ENCODE measurements at places on chromosomes 11 and 22.
A peak's percentile ranks its signal among the peaks of the same experiment; 100 is the strongest.

GRCh38 chr11:76190376-76190775 is 15.9 kb downstream of the WNT11 start:
- DNase-seq, result peak; percentile 90

DNA sequence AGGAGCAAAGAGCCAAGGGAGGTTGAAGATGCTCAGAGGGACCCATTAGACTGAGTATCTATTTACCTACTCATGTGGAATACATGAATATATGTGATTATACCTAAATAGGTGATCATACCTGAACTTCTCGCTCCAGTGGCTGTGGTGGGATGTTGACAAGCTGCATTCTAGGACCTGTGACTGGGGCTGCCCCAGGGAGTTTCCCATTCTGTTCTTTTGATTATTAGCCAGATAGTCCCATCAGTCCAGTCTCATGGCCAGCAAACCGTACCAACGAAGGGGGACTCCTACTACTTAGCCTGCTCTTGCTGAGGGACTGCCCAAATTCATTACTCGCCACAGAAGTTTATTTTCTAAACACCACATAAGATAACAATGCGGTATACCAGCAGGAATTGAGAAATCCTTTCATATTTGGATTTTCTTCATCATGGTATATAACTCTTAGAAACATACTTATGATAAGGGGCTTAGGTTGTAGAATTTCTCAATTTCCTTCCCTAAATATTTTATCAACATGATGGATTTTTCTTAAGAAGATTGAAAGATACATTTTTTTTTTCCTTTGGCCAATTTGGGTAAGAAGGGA is 273.9 kb downstream of the NTM start:
- no peak for DNase-seq

- DNase-seq, result no peak
Measured at GRCh38 chr22:50507421-50507990, at the start of gene LMF2. TSS of gene LMF2 (minus strand) at chr22:50507702. CDS start at chr22:50507675, 27 bp downstream.

GRCh38 chr11:112811783-112812182 is 149.4 kb upstream of the NCAM1 start:
- DNase-seq, result no peak

DNA sequence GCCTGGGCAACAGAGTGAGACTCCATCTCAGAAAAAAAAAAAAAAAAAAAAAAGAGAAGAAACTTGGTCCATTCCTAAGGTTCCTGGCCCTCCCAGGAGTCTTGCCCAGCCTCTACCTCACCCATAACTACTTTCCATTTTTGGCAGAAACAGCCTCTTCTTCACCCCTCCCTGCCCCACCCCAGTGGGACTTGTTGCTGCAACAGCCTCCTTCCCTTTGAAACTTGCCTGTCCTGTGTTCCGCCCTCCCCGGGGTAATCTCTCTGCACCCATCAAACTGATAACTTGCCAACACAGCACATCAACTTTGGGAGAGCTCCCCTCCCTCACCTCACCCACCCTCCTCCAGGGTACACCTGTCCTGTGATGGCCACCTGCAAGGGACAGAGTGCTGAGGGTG is 10.0 kb upstream of the FAM83F start:
- DNase-seq, result no peak

DNA sequence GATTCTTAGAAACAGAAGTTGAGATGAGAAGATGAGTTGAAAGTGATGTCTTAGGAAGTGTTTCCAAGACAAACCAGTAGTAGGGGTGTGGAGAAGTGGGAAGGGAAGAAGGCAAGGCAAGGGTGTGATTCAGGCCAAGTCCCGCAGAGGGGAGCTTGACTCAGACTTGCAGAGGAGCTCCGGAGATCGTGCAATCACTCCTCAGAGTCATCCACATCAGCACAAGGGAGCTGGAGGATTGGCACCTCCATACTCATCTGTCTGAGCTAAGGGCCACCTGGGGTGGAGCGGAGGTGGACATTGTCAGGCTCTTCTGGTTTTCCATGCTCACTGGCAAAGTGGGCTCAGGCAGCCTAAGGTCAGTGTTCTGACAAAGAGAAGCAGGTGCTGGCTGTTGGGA is 44.4 kb downstream of the CHRDL2 start:
- no peak for DNase-seq

DNA sequence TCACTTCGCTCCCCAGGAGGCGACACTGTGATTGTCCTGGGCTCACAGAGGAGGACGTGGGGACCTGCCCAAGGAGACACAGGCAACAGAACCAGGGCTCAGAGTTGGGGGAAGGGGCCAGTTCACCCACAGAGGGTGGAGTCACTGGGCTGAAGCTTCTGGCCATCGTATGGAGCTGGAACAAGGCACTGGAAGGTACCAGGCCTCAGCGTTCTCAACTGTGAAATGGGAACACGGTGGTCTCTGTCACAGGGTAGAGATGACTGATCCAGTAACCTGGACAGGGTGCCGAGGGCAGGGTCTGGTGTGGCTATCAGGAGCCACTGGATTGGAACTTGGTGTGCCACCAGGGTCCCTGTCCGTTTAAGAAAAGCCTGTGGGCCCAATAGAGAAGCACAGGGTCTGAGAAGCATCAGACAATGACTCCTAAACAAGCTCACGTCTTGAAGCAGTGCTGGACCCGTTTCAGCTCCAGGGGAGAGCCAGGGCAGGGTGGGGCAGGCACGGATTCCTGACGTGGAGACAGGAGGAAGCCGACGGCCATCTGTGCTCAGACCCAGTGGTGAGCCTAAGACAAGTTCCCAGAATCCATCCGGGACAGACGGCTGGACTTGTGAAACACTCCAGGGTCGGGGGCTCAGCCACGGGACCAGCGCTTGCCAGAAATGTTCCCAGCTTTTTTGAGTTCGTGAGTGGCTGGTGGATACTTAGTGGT is 25.0 kb upstream of the KCNQ1OT1 start:
- DNase-seq, result peak; percentile 87

DNA sequence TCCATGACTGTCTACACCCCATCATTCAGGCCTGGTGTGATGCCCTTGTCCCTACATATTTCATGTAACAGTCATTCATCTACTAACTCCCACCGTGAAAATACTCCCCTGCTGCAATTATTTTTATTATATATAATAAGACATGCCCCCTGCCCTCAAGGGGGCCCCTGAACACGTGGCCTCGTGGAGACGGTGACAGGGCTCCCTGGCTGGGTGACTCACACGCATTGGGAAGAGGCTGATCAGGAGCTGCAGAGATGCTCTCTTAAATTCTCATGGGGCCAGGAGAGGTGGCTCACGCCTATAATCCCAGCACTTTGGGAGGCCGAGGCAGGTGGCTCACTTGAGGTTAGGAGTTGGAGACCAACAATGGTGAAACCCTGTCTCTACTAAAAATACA is 88.6 kb downstream of the ST3GAL4 start:
- no peak for DNase-seq

DNA sequence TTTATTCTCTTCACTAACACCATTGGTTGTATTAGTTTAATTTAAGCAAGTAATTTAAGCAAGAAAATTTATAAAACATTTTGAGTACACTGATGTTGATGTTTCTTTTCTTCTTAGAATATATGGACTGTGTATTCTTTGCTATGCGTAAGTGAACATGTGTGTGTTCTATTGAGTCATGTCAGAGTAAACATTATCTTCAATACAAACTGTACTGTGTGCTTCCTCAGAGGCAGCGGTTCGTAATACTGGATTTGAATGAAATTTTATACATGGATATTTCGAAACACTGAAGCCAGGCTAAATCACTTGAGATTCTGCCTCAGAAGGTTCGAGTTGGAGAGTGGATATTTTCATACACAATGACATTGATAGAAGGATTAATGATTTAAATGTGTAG is 452.6 kb downstream of the LUZP2 start:
- DNase-seq, result no peak

DNA sequence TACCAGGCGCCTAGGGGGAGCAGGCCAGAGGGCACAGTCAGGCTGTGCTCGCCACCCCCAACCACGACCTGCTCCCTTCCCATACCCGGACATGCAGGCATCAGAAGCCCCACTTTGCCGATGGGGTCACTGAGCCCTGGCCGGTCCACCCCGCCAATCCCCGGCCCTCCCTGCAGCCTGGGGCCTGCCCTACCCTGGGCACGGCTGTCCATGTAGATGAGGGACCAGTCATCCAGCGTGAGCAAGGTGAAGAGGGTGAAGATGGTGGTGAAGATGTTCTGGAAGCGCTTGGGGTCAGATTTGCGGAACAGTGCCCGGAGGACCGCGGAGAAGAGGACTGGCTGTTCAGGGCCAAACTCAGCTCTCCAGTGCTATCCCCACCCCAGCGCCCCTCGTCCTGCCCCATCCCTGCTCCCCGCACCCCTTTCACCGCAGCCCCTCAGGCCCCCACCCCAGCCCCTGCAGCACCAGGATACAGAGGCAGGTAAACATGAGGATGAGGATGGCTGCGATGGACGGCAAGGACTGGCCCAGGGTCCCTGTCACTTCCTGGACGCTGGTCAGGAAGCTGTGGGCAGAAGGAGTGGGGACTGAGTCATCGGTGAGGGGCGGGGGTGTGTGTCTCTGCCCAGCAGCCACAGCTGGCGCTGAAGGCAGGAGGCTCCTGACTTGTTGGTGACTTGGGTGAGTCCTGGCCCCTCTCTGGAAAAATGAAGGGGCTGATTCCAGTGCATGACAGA is 5.5 kb downstream of the CATSPER1 start:
- peak; percentile 64 for DNase-seq

DNA sequence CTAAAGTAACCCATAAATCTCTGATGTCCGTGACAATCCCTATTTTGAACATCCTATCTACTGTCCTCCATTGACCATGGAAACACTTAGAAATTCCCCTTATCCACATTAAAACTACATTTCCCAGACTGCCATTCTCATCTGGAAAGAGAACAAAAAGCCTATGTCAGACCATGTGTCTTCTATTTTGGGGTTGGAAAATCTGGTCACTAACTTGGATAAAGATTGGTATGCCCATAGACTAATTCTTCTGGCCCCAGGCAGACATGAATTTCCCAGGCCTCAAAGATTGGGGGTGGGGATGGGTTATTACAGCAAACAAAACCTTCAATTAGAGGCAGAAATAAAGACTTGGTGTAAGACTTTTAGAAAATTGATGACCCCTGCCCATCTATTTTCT is 30.9 kb upstream of the CREB3L1 start:
- peak; percentile 39 for DNase-seq

- DNase-seq, result peak; percentile 74
Measured at GRCh38 chr22:39117585-39118191, 20.6 kb downstream of the APOBEC3H start.

- no peak for DNase-seq
Measured at GRCh38 chr22:23077627-23078461, 7.5 kb downstream of the GNAZ start.

- DNase-seq, result no peak
Measured at GRCh38 chr11:2836315-2837095, 49.1 kb downstream of the CDKN1C start.

DNA sequence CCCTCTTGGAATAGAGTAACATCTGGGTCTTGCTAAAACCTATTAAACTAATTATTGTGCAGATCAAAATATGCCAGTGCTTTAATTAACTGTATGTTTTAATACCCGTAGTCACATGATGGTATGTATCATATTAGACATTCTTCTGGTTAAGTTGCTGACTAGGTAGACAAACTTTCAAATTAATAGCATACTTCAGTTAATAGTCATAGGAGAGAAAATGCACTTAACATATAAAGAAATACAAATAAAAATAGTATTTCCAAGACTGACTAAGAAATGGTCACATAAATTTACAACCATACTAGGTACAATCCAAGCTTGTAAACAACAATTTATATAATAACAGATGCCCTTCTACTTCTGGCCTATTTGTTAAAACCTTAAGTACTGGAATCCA is 7.6 kb upstream of the EXPH5 start:
- no peak for DNase-seq

- no peak for DNase-seq
Measured at GRCh38 chr11:28679795-28680468, 571.7 kb downstream of the METTL15 start.

- no peak for DNase-seq
Measured at GRCh38 chr22:21582801-21583740, 15.6 kb downstream of the UBE2L3 start.

GRCh38 chr22:44325718-44326490 is 13.2 kb upstream of the SHISAL1 start:
- DNase-seq, result no peak

DNA sequence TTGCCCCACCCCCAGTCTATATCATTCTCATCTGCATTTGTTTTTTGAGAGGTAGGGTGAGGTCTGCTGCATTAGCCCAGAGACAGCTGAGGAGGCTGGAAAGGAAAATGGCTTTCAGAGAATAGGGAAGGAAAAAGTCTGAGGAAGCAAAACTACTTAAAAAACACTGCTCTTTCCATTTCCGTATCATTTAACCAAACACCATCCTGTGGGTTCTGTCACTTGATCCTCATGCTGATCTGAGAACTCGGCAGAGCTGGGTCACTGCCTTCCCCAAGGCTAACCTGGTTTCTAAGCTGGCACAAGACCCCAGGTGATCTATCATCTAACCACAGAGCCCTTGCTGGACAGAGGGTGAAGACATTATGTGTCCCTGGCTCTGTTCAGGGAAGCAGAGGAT is 1.2 kb downstream of the FOLR2 start:
- no peak for DNase-seq

DNA sequence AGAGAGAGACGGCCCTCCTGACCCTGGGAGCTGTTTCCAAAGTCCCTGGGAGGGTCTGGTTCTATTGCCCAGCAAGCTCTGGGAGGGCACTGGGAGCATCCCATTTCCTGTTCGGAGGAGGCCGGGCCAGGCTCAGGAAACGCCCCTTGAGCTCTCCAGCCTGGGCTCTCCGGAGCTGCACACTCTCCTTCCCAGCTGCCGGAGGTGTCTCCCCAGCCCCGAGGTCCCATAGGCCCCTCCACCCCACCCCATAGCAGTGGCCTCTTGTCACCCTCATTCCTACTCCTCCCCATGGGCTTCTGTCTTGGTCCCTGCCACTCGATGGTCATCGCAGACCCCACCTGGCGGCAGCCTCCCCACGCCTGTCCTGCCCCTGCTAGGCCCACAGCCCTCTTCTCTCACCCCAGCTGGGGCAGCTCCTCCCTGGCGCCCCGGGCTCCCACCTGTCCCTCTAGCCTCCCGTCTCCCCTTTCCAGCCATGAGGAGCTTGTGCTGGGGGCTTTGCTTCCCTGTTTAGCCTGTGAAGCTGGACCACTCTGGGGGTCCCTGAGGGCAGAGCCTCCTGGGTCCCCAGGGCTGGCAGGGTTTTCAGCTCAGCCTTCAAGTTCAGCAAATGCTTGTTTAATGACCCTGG is 2.8 kb downstream of the TSPAN32 start:
- no peak for DNase-seq

- no peak for DNase-seq
Measured at GRCh38 chr11:35787626-35788025, 125.1 kb downstream of the TRIM44 start.

GRCh38 chr11:9462172-9462799 is 1.5 kb downstream of the ZNF143 start:
- DNase-seq, result peak; percentile 22

All from cardiac muscle cell (in vitro differentiated cells and primary cell).